NCI-H82 (cell line): ENCODE measurements at places on chromosomes 13 and 19.

GRCh38 chr13:32202268-32202667 is 112.9 kb downstream of the ZAR1L start:
- DNase-seq, result no peak

GRCh38 chr19:15137777-15138176 is 30.6 kb downstream of the SYDE1 start:
- no peak for DNase-seq

- peak; percentile 46 for DNase-seq
Measured at GRCh38 chr13:32443111-32443510, 15.2 kb upstream of the N4BP2L1 start.

GRCh38 chr13:42065414-42065813 is 17.0 kb downstream of the DGKH start:
- DNase-seq, result no peak

DNA sequence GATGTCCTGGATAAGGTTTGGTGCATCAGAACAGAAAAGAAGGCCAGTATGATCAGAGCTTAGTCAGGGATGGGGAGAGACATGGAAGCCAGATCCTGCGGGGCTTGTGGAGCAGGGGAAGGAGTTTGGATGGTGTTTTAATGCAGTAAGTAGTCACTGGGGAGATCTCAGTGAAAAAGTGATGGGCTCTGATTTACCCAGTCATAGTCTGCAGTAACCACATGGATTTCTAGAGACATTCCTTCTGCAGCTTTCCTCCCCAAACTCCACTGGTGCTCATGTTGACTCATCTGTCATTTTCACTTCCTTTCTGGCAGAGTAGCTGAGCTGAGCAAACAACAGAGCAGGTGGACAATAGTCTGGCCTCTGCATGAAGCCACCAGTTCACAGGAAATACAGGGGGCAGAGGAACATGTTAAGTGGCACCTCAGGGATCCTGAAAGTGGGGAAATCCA is 144.1 kb downstream of the DPF1 start:
- no peak for DNase-seq

- DNase-seq, result peak; percentile 52
Measured at GRCh38 chr19:49585023-49585422, 3.9 kb downstream of the PRRG2 start.

- peak; percentile 90 for DNase-seq
Measured at GRCh38 chr19:41930926-41931592, 2.8 kb upstream of the ERFL start.

- DNase-seq, result no peak
Measured at GRCh38 chr13:51681037-51681678, 96.9 kb downstream of the WDFY2 start.

DNA sequence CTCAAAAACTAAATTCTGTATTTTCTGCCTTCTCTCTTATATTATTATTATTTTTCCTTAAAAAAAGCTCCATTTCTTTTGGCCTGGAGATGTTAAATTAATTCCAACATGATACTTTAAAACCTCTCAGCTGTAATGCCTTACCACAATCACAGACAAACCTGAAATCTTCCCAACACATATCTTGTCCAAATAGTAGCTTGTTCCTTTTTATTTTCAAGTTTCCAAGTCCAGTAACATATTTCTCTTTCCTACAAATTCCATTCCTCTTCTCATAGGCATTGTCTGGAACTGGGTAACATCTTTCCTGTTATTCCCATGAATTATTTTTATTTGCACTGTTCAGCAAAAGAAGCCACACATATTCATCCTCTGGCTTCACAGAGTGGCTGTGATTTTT is 137.0 kb downstream of the SLITRK6 start:
- DNase-seq, result no peak

DNA sequence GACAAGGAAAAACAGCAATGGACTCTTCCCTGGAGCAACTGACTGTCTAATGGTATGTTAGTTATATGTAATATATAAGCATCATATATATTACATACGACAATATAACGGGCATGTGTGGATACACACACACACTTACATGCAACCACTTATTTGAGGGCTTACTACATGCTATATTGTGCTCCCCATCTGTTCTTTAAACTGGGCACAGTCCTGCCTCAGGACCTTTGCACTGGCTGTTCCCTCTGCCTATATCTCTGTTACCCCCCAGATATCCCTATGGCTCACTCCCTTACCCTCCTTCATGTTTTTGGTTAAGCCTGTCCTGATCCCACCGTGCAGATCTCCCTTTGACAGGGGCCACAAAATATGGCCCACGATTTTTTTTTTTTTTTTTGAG is 10.2 kb downstream of the TICAM1 start:
- DNase-seq, result no peak

DNA sequence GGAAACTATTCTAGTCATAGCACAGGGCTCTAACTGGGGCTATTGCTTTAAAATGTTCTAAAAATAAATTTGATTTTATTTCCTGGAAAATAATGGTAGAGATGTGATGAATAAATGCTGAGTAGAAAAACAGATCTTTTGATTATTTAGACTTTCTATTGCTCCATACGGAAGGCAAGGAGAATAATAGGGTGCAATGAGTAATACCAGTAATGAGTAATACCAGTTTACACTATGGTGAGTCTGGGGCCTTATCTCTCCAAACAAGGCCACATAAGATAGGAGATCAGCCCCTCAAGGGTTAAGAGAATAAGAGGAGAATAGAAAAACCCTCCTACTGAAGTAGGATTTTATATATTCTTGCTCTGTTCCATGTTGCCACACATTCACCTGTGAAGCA is 390.4 kb downstream of the KLF5 start:
- no peak for DNase-seq

DNA sequence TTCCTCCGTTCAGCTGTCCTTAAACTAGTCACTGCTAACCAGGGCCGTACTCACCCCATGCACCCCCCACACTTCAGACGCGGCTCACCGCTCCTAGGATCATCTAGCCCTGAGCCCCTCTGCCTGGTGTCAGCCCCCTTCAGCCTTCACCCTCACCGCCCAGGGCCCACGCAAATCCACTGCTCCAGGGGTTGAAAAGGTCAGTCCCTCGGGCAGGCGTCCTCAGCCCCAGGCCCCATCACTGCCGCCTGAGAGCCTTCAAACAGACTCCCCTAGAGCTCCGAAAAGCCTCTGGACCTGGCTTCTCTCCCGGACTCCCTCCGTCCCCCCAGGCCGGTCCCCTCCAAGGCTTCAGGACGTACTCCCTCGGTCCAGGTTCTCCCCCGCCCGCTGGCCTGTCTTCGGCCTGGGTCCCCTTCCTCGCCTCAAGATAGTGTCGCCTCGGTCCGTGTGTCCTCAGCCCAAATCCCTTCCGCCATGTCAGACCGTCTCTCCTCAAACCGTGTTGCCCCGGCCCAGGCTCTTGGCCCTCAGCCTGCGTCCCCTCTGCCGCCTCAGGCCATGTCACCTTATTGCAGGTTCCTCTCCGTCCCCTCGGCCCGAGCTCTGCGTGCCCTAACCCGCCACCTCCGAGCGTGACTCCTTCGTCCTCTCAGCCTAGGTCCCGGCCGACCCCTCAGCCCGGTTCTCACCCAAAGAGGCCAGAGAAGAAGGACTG is 553 bp downstream of the NAPA start:
- DNase-seq, result peak; percentile 47

DNA sequence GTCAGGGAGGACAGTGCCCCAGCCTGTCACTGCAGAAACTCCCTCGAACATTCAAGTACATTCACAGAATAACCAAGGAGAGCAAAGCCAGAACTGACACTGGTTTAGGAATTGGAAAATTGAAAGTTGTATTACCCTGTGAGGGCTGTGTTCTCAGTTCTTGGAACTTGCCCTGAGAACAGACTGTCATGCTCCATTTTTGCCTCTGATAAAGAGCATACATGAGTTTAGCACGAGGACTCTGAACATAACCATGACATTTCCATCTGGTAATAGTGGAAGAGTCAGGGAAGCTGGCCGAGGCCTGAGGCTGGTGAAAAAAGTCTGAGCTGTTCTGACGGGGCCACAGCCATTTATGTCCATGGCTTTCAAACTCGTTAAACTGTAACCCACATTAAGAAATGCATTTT is 15.2 kb upstream of the SLC25A30 start:
- DNase-seq, result no peak

DNA sequence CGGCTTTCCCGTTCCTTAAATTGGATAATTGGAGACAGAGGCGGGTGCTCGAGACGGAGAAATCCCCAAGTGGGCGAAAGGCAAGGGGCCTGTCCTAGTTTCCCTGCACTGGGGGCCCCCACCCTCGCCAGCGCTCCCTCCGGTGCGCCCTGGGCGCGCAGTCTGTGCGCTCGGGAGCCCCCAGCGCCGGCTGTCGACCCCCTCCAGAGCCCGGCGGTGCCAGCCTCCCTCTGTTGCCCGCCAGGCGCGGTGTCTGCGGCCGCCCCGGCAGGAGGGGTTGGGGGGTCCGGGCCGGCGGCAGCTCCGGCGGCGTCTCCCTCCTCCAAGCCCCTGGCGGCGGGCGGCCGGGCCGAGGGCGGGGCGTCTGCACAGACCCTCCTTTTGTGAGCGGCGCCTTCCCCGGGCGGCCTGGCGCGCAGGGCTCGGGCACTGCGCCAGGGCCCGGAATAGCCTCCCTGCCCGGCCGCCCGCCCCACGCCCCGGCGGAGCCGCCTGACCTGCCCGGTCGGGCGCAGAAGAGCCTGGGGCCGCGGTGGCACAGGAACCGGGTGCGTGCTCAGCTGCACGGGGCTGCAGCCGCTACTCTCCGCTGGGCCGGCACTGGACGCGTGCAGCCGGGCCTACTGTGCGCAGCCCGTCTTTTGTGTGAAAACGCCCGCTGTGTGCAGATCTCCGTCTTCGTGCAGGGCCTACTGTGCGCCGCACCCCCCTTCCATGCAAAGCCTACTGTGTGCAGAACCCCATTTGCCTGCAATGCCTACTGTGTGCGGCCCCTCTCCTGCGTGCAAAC is 13.2 kb downstream of the GADD45B start:
- DNase-seq, result no peak

- no peak for DNase-seq
Measured at GRCh38 chr19:45876411-45877197, 9.3 kb downstream of the IRF2BP1 start.

DNA sequence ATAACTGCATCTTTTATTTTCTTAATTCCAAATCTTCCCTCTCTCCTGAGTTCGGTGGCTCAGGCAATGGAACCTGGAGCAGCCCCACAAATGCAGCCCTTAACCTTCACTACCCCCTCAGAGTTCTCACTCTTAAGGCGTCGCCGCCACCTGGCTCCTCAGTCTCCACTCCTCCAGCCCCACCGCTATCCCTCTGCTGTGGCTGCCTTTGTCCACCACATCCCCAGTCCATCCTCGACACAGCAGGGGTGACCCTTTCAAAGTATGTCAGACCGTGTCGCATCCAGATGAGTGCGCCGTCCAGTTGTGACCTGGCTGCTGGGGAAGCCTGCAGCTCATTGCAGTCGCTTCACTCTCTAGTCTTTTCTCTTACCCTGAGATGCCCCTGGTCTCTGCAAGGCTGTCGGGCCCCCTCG is 1.0 kb downstream of the SPPL2B start:
- peak; percentile 18 for DNase-seq

DNA sequence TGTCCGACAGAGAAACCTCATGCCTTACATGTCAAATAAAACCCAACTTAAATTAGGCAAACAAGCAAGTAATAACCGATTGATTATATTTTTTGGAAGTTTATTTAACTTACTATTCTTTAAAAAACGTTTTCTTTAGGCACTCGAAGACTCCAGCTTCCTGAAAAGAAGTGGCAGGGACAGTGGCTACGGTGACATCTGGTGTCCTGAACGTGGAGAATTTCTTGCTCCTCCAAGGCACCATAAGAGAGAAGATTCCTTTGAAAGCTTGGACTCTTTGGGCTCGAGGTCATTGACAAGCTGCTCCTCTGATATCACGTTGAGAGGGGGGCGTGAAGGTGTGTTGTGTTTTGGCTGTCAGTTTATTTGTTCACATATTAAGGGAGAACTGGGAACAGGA is 164.4 kb downstream of the LMO7 start:
- DNase-seq, result peak; percentile 15

DNA sequence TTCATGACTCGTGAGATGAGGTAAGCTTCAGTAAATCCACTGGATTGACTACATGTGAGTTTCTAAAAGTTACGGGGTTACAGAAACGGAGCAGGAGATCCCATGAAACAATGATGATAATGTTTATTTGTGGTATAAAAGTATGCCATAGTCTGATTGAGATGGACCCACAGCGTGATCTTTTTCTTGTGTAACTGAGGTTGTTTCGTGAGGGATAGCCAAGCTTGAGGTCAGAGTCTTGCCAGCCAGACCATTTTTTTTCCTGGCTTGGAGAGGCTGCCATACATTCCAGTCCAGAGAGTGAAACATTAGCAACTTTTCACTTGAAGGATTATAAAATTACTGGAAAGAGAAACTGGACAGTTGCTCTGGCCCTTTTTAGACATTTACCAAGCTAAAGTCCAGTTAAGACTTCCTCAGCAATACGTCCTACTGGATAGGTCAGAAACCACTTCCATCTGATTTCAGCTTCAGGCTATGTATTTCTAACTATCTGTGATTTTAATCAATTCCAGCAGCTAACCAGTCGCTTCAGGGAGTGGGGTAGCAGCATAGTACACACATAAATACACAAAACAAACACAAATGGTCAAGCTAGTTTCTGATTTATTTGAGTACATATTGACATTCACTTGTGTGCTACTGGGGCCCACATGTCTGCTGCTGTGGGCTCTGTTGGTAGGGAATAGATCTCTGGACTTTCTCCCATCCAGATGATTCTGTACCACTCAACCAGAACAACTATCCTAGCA is 194.6 kb downstream of the POSTN start:
- no peak for DNase-seq

GRCh38 chr19:10388957-10389356 is 8.6 kb upstream of the TYK2 start:
- DNase-seq, result peak; percentile 87

DNA sequence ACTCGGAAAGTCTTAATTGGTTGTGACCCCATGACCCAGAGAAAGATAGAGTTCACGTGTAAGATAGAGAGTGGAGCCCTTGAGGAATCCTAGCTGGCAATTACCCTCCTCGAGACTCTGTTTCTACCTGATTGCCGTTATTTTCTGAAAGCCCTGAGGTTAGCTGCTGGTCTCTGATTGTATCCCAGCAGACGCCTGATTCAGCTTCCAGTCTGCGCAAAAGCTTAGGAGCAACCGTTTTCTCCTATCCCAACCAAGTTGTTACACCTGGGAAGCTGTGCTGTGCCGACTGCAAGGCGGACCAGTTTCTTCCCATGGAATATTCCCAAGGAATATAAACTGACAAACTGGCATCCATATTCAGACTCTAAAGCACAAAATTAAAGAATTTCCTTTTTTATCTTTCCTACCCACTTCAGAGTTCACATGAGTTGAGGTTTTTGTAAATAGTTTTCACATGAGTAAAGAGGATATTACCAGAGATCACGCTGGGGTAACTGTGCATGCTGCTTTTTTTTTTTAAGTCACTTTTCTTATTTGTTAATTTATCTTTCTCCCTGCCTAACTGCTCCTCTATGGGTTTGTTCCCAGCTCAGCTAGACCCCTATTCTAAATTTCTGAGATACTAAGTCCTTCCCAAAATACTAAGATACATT is 1.5 kb upstream of the TRPC4 start:
- no peak for DNase-seq

GRCh38 chr13:34738254-34738992 is 203.6 kb upstream of the NBEA start:
- DNase-seq, result no peak

DNA sequence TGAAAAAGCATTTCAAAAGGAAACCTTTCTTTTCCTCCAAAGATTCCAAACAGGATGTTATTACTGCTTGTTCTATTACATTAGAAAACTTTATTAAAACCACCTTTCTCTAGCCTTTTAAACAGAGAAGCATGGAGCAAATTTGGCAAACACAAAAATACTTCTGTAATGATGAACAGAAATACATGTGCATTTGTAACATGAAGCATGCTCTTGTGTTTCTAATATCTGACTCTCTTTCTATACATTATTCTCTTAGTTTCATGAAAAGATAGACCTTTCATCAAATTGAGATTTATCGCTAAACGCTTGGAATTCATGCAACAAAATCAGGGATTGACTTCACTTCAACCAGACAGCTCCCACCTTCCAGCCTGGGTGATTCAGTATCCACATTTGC is 152.8 kb upstream of the IRS2 start:
- no peak for DNase-seq
